ENCODE measurements at places on chromosomes 12 and 14.

DNA sequence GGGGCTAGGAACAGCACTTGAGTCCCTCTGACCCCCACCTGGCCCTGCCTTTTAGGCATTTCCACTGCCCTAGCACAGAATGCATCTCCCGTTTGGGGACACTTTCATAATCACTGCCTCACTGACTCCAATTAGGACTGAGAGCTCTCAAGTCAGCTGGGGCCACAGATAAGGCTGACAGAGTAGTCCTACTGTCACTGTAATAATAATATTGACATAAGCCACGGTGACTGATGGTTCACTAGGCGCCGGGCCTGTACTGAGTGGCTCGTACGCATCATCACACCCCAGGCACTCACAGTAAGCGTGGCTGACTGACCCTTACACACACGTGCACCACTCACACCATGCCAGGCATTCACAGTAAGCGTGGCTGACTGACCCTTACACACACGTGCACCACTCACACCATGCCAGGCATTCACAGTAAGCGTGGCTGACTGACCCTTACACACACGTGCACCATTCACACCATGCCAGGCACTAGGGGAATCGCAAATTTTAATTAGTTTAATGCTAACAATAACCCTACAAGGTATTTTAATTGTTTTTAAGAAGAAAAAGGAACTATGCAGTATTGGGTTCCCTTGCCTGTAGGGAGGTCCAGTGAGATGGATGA lies 87.7 kb downstream of the CHGA start:
- no peak for DNase-seq

GRCh38 chr12:89901319-89901718 lies 192.7 kb upstream of the ATP2B1 start:
- DNase-seq = no peak

DNA sequence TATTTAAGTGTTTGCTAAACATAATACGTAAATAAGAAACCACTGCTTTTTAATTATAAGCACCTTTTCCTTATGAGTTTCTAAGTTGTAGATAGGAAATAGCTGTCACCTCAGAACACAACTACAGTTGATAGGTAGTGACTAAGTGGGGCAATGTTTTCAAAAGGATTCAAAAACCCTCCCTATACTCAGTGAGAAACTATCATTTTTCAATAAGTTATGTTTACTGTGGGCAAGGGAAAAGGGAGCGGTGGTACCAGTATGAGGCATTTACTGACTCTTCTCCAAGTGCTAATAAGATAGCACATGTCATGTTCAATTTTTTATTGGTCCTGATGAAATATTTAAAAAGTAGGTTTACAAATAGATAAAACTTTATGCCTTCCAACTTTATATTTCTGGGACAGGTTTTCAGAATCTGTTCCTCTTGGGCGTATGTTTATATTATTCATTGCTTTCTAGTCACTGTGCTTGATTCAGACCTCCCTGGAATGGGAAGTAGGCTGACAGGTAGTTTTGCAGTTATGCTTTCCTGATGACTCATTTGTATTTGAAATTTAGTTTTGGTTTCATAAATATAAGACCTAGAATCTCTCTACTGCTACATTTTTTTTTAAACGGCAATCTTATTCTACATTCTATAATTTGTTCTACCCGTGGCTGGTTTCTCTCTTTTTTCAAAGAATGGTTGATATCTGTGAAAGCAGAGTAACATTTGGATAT lies 153.1 kb downstream of the TMEM117 start:
- no peak for DNase-seq

- no peak for DNase-seq
Measured at GRCh38 chr12:46794593-46795190, 31.1 kb downstream of the SLC38A4 start.

DNA sequence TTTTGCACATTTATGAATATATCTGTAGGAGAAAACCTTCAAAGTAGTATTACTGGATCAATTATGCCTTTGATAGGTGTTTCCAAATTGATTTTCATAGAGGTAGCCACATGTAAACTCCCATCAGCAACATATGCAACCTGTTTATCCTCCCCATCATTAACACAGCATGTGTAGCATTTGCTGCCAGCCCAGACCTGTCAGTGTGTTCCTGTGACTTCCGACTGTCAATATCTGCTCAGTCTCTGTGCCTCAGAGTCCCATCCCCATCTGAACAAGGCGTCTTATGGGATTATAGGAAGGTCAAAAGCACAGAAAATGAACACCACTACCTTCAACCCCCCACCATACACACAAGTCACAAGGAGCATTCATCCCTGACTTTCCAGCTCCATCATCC lies 9.5 kb upstream of the CAPRIN2 start:
- no peak for DNase-seq

DNA sequence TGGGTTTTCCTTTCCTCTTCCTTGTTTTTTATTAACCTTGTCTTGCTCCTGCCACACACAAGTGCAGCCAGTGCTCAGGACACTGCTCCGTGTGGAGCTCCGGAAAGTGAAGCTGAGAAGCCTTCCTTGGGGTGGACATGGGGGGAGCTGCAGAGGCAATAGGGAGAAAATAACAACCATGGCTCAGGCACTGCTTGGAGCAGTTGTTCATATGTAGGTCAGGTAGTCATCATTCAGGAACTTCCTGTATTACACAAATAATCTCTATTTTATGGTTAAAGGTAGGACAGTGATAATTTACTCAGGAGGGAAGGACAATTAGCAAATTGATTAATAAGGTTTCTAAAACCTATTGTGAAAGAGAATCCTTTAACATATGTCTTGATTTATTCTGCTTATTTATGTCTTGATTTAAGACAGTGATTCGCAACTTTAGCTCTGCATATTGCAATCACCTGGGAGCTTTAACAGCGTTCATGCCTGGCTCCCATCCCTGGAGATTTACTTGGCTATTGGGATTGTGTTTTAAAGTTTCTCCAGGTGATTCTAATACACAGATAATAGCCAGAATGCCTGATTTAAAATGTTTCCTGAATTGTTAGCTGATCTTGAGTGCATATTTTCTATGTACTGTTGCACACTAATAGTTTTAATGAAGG lies 92.1 kb downstream of the ETV6 start:
- no peak for DNase-seq

DNA sequence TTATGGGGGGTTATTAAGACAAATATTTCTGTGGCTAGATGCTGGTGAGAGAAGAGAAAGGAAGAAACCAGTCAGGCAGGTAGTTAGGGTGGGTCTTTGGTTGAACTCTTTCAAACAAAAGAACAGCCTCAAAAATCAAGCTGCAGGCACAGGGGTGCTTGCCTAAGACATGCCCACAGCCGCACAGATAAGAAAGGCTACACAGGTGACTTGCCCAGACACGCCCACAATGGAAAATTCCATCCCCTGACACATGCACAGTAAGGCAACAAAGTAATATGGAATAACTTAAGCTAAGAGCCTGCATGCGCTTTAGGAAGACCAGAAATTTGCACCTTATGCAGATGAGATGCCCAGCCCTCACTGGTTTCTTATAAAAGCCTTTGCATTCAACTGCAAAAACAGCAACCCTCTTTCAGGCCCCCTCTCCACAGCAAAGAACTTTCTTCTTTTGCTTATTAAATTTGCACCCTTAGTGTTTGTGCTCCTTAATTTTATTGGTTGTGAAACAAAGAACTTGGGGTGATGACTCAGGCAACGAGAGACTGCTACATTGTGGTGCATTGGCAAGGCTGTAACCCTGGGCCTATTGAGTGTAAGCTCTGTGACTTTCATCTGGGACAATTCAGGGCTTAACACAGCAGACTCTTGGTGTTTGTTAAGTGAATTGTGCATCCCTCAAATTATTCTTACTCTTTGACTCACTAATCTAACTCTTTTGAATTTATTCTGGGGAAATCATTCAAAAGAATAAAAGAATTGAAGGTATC lies 149.4 kb downstream of the RPAP3 start:
- DNase-seq = no peak

DNA sequence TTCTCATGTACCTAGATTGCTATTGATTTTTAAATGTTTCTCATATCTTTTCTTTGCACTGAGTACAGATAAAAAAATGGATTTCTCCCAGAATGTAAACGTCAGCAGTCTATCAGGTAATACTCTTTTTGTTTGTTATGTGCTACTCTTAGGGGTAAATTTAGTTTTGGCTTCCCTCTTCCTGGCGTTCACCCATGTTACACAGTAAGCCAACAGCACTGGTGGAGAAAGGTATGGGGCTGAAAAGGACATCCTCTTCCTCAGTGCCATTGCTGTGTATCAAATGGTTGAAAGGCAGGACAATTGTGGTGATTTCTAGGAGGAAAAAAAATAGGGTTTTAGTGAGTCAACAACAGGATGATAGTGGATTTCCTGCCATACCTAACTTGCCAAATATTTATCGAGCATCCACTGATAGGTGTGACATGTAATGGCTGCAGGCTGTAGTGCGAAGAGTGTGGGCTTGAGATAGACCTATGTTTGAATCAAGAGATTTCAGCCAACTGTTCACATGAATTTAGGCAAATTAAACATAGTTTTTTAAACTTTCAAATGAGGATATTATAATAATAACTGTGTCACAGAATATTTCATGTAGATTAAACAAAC lies 7.5 kb downstream of the KLRF2 start:
- DNase-seq = no peak

DNA sequence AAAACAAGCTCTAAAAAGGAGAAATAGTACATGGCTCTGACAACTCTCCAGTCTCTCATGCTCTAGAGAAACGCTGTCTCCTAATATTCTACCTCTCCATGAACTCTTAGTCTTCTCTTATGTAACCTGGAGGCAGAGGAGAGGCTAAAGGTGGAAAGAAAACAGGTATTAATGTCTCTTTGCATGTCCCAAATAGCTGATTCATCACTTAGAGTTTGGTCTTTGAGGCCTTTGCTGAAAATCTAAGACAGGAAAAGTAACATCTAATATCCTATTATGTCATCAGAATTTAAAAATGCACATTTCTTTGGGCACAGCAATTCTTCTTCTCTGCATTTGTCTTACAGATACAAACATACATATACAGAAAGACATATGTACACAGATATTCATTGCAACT lies 127.2 kb downstream of the DHRS2 start:
- DNase-seq = no peak

DNA sequence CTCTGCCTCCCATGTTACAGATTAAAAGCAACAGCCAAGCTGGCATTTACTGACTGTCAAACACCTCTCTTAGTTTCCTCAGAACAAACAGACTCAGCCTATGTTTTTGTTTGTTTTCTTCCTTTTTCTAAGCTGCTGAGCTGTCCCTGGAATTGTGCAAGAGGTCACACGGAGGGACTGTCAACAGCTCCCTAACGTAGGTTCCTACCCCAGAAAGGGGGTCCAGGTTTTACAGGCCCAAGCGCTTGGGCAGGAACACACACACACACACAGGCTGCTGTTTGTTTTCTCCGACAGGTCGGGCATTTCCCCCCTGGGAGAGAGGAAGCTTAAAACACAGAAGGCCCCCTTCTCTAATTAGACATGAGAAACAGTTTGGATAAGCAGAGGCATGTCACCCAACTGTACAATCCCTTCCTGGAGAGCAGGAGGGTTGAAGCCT lies 739.6 kb upstream of the TBX3 start:
- no peak for DNase-seq

DNA sequence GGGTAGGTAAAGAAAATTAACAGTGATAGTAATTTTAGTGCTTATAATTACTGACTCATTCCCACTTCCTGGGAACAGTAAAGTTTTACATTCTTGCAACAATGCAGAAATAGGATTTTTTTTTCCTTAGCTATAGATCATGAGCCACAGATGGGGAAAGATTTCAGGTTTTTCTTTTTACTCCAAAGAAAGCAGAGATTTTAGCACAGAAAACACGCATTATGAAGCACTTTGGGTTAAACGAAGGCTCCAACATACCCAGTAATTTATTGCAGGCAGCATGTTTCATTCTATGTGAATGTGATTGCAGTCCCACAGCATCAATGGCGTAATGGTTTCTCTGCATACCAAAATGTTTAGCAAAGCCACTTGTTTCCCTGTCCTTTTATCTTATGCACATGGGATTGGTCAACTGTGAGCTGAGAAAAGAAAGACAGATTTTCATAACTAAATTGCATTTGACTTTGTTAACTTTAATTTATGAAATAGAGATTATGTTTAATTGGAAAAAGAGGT lies 124.6 kb upstream of the E2F7 start:
- DNase-seq = peak; percentile 92

DNA sequence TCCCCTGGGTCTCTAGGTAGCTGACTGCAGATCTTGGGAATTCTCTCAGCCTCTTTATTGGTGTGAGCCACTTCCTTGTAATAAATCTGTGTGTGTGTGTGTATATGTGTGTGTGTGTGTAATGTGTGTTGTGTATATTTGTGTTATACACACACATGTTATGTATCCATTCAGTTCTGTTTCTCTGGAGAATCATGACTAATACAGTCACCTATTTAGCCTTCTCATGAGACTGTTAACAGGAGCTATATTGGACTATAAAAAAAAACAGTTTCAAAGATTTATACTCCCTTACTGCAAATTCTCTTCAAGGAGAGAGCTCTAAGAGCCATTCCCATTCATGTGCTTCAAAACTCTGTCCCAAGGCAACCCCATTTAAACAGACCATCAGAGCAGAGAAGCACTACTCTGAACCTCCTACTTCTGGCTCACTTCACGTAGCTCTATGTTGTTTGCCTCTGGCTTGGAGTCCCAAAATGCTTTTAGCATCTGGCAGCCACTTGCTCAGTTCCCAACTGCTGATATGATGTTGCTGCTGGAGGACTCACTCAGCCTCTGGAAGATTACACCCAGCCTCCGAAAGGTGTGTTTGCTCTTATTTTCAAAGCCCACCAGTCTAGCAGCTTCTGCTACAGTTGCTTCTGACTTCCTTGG lies 48.7 kb upstream of the KITLG start:
- DNase-seq = no peak

DNA sequence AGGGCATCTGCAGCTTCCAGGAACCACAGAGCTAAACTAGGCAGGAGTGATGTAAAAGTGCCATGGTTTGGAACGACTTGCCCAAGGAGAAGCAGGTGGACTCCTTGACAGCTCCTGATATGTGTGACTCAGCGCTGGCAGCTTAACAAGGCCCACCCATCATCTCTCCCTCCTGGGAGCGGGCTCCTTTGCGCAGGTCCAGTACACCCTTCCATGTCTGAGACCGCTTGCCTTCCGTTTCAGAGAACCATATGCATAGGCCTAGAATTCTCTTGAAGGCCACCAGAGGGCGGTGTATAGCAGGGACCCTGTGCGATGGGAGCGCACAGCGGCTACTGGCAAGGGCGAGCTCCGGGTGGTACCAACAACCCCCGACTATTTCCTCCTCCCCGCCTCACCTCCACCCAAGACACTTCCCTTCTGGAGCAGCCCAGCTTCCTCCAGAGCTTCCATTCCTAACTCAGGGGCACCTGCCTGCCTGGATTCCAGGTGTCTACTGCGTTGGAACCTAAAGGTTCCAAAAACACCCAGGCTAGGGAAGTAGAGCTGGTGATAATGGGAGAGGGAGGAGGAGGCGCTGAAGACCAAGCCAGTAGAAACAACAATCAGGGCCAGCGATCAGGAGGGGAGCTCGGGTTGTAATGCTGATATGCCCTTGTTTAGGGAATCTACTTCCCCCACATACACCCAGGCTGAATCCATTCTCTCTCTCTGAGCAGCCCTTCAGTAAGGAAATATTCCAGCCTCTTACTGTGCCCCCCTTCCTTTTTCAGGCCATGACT lies 6.3 kb downstream of the DHH start:
- peak; percentile 86 for DNase-seq

- DNase-seq = no peak
Measured at GRCh38 chr14:92175811-92176210, 54.0 kb downstream of the CPSF2 start.

Data from fibroblast of skin of back (primary cell).